ENCODE measurements at places on chromosomes 6 and 20.

DNA sequence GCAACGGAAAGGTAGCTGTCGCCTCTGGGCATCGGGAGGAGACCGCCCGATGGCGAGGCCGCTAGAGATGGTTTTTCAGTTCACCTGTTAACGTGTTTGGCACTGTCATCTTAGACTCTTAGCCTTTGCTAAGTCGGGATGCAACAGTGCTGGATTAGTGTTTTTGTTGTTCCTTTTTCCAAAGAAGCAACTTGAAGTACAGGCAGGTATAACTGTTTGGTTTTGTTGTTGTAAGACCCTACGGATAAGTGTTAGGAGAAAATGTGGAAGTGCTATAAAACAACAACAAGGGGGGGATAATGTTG, 723 bp downstream of the MANEA start:
- H3K4me1 ChIP-seq = peaks cover 8% of the 10 kb centered on the region
- H3K36me3 ChIP-seq = no peaks in the 10 kb centered on the region
- peak overlapping the region; percentile 56 for H3K4me3 ChIP-seq
- no peaks in the 10 kb centered on the region for H3K27me3 ChIP-seq
- no peak for DNase-seq
- H3K27ac ChIP-seq = peak overlapping the region; percentile 74

DNA sequence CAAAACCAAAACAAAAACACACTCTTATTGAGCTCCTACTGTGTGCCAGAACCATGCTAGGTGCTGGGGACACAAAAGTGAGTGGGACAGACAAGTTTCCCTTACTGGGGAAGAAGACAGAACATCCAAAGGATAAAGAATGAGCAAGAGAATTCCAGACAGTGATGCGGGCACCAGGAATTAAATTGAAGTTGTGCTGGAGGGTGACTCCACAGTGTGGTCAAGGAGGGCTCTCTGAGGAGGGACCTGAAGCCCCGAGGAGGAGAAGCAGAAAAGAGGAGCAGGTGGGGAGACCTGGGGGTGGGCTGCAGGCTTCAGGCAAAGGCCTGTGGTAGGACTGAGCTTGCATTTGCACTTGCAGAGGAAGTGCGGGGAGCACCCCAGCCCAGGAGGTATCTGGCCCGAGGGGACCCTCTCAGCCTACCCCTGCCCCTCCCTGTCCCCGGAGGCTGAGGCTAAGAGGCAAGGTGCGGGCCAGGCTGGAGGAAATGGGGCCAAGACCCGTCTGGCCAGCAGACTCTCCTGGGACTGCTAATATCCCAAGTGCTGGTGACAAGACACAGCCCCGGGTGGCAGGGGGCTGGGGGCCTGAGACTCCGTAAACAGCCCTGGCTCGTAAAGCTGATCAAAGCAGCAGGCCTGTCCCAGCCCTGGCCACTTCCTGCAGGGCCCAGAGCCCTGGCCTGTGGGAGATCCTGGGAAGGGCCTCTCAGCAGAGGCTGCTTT, 57.1 kb downstream of the SNAI1 start:
- no peak overlapping the region for H3K4me3 ChIP-seq
- H3K4me1 ChIP-seq = no peaks in the 10 kb centered on the region
- no peak overlapping the region for H3K27ac ChIP-seq
- no peaks in the 10 kb centered on the region for H3K36me3 ChIP-seq
- no peak for DNase-seq
- H3K27me3 ChIP-seq = no peaks in the 10 kb centered on the region

GRCh38 chr6:13678255-13678983, 33.2 kb downstream of the RANBP9 start:
- H3K27ac ChIP-seq = no peak overlapping the region
- H3K4me1 ChIP-seq = no peaks in the 10 kb centered on the region
- H3K36me3 ChIP-seq = no peaks in the 10 kb centered on the region
- DNase-seq = no peak
- H3K4me3 ChIP-seq = no peak overlapping the region
- no peaks in the 10 kb centered on the region for H3K27me3 ChIP-seq

DNA sequence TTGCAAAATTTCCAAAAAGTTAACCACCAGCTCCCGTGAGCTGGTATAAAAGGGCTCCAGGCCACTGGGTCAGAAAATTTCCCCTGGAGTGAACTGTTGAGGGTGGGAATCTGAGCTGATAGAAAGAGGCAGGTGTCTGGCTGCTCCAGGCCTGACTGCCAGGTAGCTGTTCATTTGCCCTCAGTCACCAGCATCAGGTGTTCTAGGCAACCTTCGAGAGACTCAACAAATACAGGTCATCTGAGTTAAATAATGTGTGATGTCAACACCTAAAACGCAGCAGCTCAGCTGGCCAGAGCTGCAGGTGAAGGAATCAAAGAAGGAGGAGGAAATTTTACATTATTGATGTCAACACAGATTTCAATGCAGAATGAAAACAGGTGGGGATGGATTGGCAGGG, 46.7 kb downstream of the KCNK5 start:
- no peaks in the 10 kb centered on the region for H3K4me1 ChIP-seq
- H3K36me3 ChIP-seq = no peaks in the 10 kb centered on the region
- no peak for DNase-seq
- H3K27me3 ChIP-seq = no peaks in the 10 kb centered on the region

DNA sequence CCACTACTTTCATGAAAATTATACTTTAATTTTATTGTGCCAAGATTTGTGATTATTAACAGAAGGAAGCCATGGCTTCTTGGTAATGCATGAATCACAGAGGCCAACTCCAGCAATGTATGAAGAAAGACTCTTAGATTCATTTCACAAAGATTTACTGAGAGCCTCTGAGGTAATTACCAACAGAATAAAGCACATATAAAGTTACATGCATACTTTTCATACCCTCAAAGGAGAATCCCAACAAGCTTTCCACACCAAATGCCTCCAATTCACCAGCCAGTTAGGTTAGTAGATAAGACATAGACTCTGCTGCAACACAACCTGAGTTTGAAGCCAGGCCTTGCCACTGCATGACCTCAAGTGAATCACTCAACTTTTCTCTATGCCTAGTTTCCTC, 41.9 kb downstream of the HBS1L start:
- no peak for DNase-seq
- no peak overlapping the region for H3K4me3 ChIP-seq
- H3K36me3 ChIP-seq = no peaks in the 10 kb centered on the region
- no peak overlapping the region for H3K27ac ChIP-seq
- peaks cover 8% of the 10 kb centered on the region for H3K4me1 ChIP-seq

GRCh38 chr20:59585714-59586409, 18.5 kb upstream of the PHACTR3 start:
- H3K4me1 ChIP-seq = no peaks in the 10 kb centered on the region
- H3K4me3 ChIP-seq = no peak overlapping the region
- no peak overlapping the region for H3K27ac ChIP-seq
- no peaks in the 10 kb centered on the region for H3K36me3 ChIP-seq

- H3K27me3 ChIP-seq = no peaks in the 10 kb centered on the region
- H3K4me1 ChIP-seq = no peaks in the 10 kb centered on the region
- no peaks in the 10 kb centered on the region for H3K36me3 ChIP-seq
- no peak overlapping the region for H3K27ac ChIP-seq
Measured at GRCh38 chr6:90431576-90431975, 134.9 kb upstream of the BACH2 start.

DNA sequence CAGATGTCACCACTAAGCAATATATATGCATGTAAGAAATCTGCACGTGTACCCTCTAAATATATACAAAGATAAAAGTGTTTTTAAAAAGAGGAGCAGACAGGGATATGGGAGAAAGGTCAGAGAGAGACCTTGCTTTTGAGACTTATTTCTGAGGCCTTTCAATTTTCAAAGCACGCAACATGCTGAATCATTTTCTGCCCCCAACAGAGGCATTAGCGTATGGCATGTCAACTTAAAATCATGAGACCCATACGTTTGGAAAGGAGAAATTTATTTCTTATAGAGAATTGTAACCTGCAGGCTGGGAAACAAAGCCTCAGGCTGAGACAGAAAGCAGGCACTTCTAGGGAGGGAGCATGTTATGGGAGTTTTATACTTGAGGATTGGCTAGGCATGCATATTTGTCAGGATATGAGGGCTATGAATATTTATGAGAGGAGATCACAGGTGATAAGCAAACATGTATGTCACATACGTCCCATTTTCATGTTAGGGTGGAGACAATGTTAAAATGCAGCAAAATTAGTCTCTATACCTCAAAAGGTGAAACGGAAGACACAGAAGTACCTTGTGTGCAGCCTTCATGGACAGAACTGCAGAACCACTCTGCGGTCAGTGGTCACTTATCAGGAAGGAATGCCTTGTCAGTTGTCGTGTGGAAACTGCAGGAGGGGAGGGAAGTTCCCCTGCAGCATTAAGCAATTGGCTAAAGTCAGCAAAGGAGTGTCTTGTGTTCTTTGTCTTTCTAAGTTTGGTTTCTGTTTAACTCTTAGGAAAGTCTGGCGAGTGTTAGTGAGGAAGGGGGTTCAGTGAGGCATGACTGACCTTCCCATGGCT, 6.3 kb upstream of the GABRR2 start:
- H3K27ac ChIP-seq = no peak overlapping the region
- H3K4me1 ChIP-seq = no peaks in the 10 kb centered on the region
- H3K36me3 ChIP-seq = no peaks in the 10 kb centered on the region
- H3K27me3 ChIP-seq = no peaks in the 10 kb centered on the region
- DNase-seq = no peak

- H3K36me3 ChIP-seq = no peaks in the 10 kb centered on the region
- H3K4me1 ChIP-seq = no peaks in the 10 kb centered on the region
- H3K27me3 ChIP-seq = no peaks in the 10 kb centered on the region
- H3K27ac ChIP-seq = no peak overlapping the region
- H3K4me3 ChIP-seq = no peak overlapping the region
- no peak for DNase-seq
Measured at GRCh38 chr6:150528648-150529285, 70.9 kb upstream of the PLEKHG1 start.

DNA sequence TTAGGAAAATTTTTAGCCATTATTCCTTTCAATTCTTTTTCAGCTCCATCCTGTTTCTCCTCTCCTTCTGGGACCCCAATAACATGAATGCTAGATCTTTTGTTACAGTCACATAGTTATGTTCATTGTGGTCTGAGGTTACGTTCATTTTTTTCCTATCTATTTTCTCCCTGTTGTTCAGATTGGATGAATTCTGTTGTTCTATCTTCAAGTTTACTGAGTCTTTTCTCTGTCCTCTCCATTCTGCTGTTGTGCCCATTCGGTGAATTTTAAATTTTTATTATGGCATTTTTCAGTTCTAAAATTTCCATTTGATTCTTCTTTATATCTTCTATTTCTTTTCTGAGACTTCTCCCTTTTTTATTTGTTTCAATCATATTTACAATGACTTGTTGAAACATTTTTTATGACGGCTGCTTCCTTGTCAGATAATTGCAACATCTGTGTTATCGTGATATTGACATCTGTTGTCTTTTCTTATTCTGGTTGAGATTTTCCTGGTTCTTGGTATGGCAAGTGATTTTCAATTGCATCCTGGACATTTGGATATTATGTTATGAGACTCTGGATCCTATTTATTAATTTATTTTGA, 12.6 kb upstream of the DDR1 start:
- no peaks in the 10 kb centered on the region for H3K27me3 ChIP-seq
- no peak overlapping the region for H3K27ac ChIP-seq
- no peak for DNase-seq
- H3K4me1 ChIP-seq = no peaks in the 10 kb centered on the region
- H3K36me3 ChIP-seq = no peaks in the 10 kb centered on the region

- H3K27me3 ChIP-seq = no peaks in the 10 kb centered on the region
- H3K27ac ChIP-seq = no peak overlapping the region
- H3K4me3 ChIP-seq = no peak overlapping the region
- H3K36me3 ChIP-seq = no peaks in the 10 kb centered on the region
- H3K4me1 ChIP-seq = no peaks in the 10 kb centered on the region
- no peak for DNase-seq
Measured at GRCh38 chr6:103870970-103871369, 988.7 kb downstream of the HACE1 start.

GRCh38 chr20:4673371-4674001, 48.2 kb upstream of the PRND start:
- no peak for DNase-seq
- no peaks in the 10 kb centered on the region for H3K36me3 ChIP-seq
- no peaks in the 10 kb centered on the region for H3K27me3 ChIP-seq

DNA sequence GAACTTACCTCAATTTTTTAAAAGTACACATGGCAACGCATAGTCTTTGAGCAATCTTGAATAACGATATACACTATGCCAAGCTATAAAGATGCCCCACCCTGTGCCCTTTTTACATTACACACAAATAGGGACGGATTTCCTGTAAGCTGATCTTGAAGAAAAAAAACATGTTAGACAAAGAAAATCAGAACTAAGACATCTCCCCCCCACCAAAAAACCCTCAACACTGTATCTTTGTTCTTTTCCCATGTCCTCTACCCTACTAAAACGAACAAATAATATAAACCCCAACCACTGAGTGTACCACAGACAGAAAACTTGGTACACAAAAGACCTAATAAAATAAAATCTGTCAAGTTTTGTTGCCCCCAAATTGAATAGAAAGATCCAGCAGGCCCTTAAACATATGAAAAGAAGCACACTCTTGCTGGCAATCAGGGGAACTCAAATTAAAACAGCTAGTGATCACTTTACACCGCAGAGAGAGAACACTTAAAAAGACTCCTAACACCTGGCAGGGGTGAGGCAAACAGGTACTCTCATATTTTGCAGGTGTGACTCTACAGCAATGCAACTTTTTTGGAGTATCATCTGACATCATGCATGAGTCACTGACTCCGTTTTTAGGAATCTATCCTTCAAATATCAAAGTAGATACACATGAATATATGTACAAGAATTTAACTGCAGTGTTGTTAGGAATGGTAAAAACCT, 29.6 kb downstream of the BACH2 start:
- no peak for DNase-seq
- peak overlapping the region; percentile 47 for H3K27ac ChIP-seq
- H3K27me3 ChIP-seq = no peaks in the 10 kb centered on the region
- H3K36me3 ChIP-seq = peaks cover 3% of the 10 kb centered on the region
- H3K4me3 ChIP-seq = no peak overlapping the region

- no peak overlapping the region for H3K27ac ChIP-seq
- no peaks in the 10 kb centered on the region for H3K27me3 ChIP-seq
- no peaks in the 10 kb centered on the region for H3K4me1 ChIP-seq
- H3K4me3 ChIP-seq = no peak overlapping the region
Measured at GRCh38 chr6:96626759-96627364, 63.9 kb downstream of the FHL5 start.

- no peak overlapping the region for H3K27ac ChIP-seq
- H3K4me3 ChIP-seq = no peak overlapping the region
- no peaks in the 10 kb centered on the region for H3K27me3 ChIP-seq
- H3K4me1 ChIP-seq = no peaks in the 10 kb centered on the region
- DNase-seq = no peak
Measured at GRCh38 chr6:72842140-72842539, 220.3 kb downstream of the KCNQ5 start.

- no peaks in the 10 kb centered on the region for H3K4me1 ChIP-seq
- H3K4me3 ChIP-seq = no peak overlapping the region
- H3K27me3 ChIP-seq = no peaks in the 10 kb centered on the region
- no peaks in the 10 kb centered on the region for H3K36me3 ChIP-seq
- no peak for DNase-seq
- H3K27ac ChIP-seq = no peak overlapping the region
Measured at GRCh38 chr6:40817369-40817768, 221.7 kb downstream of the UNC5CL start.
